Muscle of leg (tissue), 16 donors: ENCODE measurements at places on chromosomes 11 and 22. TPM values are rescaled to one million over a fixed set of nuclear protein-coding genes. Genes with fewer than 3 reads are reported as not detected.

DNA sequence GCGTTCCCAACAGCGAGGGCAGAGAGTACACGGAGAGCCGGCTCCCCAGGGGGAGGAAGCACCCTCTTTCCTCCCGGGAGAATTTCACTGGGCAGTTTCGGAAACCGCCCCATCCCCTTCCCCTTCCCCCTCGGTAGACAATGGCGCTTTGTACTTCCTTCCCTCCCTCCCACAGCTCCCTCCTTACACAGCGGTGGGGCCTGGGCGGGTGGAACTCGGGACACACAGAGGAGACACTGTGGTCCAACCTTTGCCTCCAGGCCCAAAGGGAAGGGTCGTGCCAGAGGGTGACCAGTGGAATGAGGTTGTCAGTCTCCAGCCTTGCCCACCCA lies 4.3 kb downstream of the SMTN start:
- peaks cover 82% of the 10 kb centered on the region for H3K4me1 ChIP-seq
- peak overlapping the region; percentile 93 for H3K27ac ChIP-seq
- DNase-seq, result peak; percentile 58
- peak overlapping the region; percentile 80 for H3K4me3 ChIP-seq
- H3K27me3 ChIP-seq, result no peaks in the 10 kb centered on the region
- peaks cover 62% of the 10 kb centered on the region for H3K36me3 ChIP-seq

DNA sequence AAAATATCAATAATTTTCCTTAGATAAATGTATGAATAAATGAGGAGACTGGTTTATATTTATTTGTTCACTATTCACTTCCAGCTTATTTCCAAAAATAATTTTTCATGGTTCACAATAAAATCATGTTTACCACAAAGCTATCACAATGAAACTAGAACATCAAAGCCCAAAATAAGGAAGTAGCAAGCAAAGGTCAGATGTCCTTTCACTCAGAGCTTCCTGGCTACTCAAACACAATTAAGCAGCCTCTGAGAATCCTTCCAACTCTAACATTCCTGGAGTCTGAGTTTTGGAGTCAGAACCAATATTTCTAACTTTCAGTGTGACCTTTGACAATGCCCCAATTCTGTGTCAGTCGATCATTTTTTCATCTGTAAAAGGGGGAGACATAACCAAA lies 527.0 kb downstream of the SOX6 start:
- H3K36me3 ChIP-seq, result no peaks in the 10 kb centered on the region
- H3K27me3 ChIP-seq, result no peaks in the 10 kb centered on the region
- no peak overlapping the region for H3K27ac ChIP-seq
- no peak for DNase-seq
- H3K4me3 ChIP-seq, result no peak overlapping the region

DNA sequence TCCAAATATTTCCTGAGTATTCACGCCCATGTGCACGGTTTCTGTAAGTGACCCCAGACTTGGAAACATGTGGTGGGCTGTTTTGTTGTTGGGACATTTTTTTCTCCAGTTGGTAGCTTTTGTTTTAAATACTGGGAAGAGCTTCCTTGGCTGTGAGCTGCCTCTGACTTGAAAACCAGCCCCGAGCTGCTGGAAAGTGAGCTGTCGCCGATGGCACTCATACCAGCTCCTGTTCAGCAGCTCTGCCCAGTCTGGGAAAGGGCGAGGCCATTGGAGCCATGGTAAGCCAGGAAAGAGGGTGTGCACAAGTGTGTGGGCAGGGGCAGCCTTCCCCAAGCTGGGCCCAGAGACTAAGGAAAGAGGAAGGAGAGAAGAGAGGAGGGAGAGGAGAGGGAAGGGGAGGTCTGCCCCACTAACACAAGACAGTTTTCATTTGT lies 3.2 kb upstream of the FLI1 start:
- H3K27ac ChIP-seq, result peak overlapping the region; percentile 38
- peaks cover 98% of the 10 kb centered on the region for H3K27me3 ChIP-seq
- H3K4me3 ChIP-seq, result no peak overlapping the region
- no peaks in the 10 kb centered on the region for H3K36me3 ChIP-seq
- peak; percentile 34 for DNase-seq

- no peak for DNase-seq
- H3K36me3 ChIP-seq, result no peaks in the 10 kb centered on the region
- H3K27me3 ChIP-seq, result no peaks in the 10 kb centered on the region
- no peak overlapping the region for H3K4me3 ChIP-seq
- H3K27ac ChIP-seq, result no peak overlapping the region
These were observed 43.7 kb downstream of the ISX start for GRCh38 chr22:35109616-35110015.

The SYT7 gene
- polyA plus RNA-seq, result 2.5 TPM

DNA sequence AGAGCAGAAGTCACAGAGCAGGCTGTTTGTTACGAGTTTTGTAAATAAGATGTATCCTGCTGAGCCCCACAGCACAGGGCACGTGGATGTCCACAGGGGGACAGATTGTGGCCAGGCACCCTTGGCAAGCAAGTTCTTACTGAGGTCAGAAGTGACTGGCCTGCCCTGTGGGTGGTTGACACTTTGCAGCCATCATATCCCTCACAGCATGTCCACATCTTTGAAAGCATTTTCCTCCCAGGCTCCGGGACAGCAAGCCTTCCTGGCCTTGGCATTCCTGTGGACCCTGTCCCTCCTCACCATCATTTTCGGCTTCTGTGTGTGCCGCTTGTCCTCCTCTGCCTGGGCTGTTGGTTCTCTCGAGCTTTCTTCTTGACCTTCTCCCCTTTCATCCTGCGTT lies 189.5 kb downstream of the TBC1D22A start:
- peaks cover 2% of the 10 kb centered on the region for H3K36me3 ChIP-seq
- H3K4me3 ChIP-seq, result no peak overlapping the region
- no peaks in the 10 kb centered on the region for H3K4me1 ChIP-seq
- DNase-seq, result no peak
- no peak overlapping the region for H3K27ac ChIP-seq

The RHOG gene
- polyA plus RNA-seq, result 29.0 TPM

GRCh38 chr11:130472434-130472961 lies 24.1 kb downstream of the ADAMTS15 start:
- H3K27ac ChIP-seq, result no peak overlapping the region
- peaks cover 65% of the 10 kb centered on the region for H3K36me3 ChIP-seq
- DNase-seq, result no peak
- no peak overlapping the region for H3K4me3 ChIP-seq

The CCDC116 gene
- 0.49 TPM for polyA plus RNA-seq

GRCh38 chr11:128624269-128625175 lies 37.2 kb upstream of the ETS1 start:
- no peaks in the 10 kb centered on the region for H3K36me3 ChIP-seq
- H3K27me3 ChIP-seq, result peaks cover 3% of the 10 kb centered on the region
- no peak for DNase-seq
- H3K4me3 ChIP-seq, result no peak overlapping the region
- H3K27ac ChIP-seq, result no peak overlapping the region
- peaks cover 40% of the 10 kb centered on the region for H3K4me1 ChIP-seq

GRCh38 chr11:46856605-46857343 lies 10.7 kb upstream of the CKAP5 start:
- no peaks in the 10 kb centered on the region for H3K27me3 ChIP-seq
- H3K27ac ChIP-seq, result no peak overlapping the region
- H3K4me3 ChIP-seq, result no peak overlapping the region

DNA sequence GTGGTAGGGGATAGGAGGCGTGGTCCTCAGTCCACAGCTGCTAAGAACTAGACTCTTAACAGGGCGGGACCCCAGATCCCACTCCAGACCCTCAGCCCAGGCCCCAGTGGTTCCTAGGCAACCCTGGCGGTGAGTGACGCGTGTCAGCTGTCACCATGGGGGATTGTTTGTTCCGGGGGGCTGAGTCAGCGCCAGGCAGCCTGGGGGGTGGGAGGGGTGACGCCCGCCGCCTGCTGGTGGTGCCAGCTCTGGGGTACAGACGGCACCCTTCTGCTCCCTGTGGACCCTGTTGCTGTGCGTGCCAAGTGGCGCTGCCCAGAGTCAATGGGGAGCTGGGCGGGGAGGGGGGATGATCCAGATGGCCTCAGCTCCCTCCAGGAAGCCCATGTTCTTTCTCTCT lies 2.5 kb downstream of the CNIH2 start:
- H3K4me1 ChIP-seq, result peaks cover 59% of the 10 kb centered on the region
- no peak for DNase-seq
- peak overlapping the region; percentile 42 for H3K27ac ChIP-seq
- H3K4me3 ChIP-seq, result no peak overlapping the region

DNA sequence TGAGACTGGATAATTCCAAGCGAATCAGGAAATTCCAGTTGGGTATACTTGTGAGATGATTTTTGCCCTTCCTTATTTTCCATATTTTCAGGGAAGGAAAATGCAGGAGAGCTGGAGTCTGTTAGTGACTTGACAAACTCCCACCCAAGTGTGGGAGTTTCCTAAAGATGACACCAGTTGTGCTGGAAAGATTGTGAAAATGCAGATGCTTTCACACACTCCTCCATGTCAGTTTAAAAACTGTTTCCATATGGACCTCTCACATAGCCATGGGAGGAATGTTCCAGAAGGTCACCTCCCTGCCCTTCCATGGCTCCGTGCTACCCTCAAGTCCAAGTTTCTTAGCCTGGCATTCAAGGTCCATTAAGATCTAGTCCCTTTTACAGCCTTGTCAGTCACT lies 350.7 kb upstream of the NARS2 start:
- H3K4me1 ChIP-seq, result no peaks in the 10 kb centered on the region
- H3K4me3 ChIP-seq, result no peak overlapping the region
- DNase-seq, result no peak
- H3K27me3 ChIP-seq, result no peaks in the 10 kb centered on the region
- H3K36me3 ChIP-seq, result no peaks in the 10 kb centered on the region
- H3K27ac ChIP-seq, result no peak overlapping the region

DNA sequence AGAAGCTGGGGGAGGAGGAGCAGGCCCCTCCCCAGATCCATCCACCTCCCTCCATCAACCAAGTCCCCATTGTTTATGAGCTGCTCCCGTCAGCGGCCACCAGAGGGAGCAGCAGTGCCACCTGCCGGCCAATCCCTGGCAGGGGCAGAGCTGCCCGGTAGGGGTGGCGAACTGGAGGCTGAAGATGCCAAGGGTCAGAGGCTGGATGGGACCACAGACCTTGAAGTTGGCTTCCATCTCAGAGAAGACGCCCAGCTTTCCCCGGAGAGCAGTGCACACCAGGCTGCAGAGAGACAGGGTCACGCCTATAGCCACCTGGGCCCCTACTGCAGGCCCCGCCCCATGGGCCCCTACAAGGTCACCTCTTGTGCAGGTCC lies 3.6 kb downstream of the FIBP start:
- peaks cover 26% of the 10 kb centered on the region for H3K4me1 ChIP-seq
- no peaks in the 10 kb centered on the region for H3K27me3 ChIP-seq
- DNase-seq, result peak; percentile 74
- no peak overlapping the region for H3K4me3 ChIP-seq

The FOSL1 gene
- polyA plus RNA-seq, result 0.54 TPM

The MTNR1B gene
- polyA plus RNA-seq, result not detected

The MAPK8IP2 gene
- polyA plus RNA-seq, result 0.61 TPM

The KRTAP5-11 gene
- not detected for polyA plus RNA-seq

GRCh38 chr11:47051217-47051616 lies 114.7 kb downstream of the CSTPP1 start:
- peaks cover 3% of the 10 kb centered on the region for H3K36me3 ChIP-seq
- H3K4me3 ChIP-seq, result no peak overlapping the region
- peaks cover 3% of the 10 kb centered on the region for H3K4me1 ChIP-seq
- peak overlapping the region; percentile 54 for H3K27ac ChIP-seq

The PATE4 gene
- 0.12 TPM for polyA plus RNA-seq

DNA sequence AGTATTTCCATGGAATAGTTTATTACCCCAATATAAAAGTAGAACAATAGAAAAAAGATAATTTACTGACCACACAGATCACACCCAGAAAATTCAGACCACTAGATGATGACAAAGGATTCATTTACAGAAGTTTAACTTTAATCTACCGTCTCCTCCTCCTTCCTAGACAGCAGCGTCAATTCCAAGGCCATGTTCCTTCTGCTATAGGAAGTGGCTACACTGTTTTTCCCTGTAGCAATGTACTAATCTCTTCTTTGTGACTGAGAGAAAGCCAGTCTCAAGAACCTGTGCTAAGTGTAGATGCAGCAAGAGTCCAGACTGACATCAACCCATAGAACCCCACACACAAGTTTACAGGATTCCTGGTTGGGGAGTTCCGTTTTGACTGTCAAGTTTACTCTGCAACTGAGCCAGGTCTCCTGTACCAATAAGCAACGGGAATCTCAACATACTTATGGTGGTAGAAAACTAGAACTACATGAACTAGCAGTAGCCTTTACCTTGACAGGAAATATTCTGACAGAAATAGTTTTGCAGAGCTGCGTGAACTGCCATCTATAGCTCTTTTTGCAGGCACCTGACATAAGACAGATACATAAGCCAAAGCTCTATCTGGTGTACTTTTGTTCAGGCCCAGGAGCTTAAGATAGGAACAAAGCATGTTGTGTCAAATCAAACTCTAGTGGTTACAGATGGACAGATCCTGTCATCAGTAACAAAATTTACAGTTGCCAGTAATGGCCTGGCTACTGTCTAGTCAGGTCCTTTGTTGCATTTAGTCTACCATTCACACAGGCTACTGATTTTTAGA lies 42.9 kb downstream of the MRTFA start:
- no peak for DNase-seq
- H3K36me3 ChIP-seq, result peaks cover under 1% of the 10 kb centered on the region
- no peaks in the 10 kb centered on the region for H3K27me3 ChIP-seq
- H3K4me1 ChIP-seq, result peaks cover 2% of the 10 kb centered on the region

The ANO1 gene
- 9.4 TPM for polyA plus RNA-seq

GRCh38 chr11:71178076-71178475 lies 74.3 kb downstream of the SHANK2 start:
- peaks cover 4% of the 10 kb centered on the region for H3K27me3 ChIP-seq
- H3K27ac ChIP-seq, result no peak overlapping the region
- no peak for DNase-seq
- H3K4me1 ChIP-seq, result no peaks in the 10 kb centered on the region

DNA sequence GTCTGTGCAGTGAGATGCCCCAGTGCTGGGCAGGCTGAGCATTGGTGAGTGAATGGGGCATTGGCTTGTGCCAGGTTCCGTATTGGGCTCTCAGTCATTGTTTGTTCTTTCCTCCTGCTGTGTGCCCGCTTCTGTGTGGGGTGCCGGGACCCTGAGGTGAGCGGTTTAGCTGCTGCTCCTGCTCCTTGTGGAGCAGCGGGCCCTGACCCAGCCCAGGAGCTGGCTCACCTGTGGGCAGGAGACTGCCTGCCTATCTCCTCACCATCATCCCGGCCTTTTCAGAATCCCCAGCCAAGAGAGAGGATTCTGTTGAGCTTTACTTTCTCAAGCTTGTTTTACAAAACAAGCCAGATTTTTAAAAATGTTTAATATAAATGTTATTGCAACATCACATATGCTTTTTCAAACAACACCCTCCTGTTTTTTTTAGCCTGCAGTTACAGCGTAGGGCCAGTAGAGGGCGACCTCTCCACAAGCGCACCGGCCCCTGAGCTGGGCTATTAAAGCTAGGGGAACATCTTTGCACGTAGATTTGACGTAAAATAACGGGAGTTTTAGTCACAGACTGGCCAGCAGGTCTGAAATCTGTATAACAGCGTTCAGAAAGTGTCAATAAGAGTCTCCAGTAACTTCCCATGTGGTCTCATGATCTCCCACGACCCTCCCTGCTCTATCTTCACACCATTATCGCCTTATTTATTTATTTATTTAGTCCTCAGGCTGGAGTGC lies 25.1 kb upstream of the RELT start:
- H3K4me3 ChIP-seq, result no peak overlapping the region
- H3K27ac ChIP-seq, result no peak overlapping the region
- H3K4me1 ChIP-seq, result no peaks in the 10 kb centered on the region
- H3K36me3 ChIP-seq, result peaks cover 58% of the 10 kb centered on the region
